ENCODE measurements at places on chromosomes 2 and 18.

DNA sequence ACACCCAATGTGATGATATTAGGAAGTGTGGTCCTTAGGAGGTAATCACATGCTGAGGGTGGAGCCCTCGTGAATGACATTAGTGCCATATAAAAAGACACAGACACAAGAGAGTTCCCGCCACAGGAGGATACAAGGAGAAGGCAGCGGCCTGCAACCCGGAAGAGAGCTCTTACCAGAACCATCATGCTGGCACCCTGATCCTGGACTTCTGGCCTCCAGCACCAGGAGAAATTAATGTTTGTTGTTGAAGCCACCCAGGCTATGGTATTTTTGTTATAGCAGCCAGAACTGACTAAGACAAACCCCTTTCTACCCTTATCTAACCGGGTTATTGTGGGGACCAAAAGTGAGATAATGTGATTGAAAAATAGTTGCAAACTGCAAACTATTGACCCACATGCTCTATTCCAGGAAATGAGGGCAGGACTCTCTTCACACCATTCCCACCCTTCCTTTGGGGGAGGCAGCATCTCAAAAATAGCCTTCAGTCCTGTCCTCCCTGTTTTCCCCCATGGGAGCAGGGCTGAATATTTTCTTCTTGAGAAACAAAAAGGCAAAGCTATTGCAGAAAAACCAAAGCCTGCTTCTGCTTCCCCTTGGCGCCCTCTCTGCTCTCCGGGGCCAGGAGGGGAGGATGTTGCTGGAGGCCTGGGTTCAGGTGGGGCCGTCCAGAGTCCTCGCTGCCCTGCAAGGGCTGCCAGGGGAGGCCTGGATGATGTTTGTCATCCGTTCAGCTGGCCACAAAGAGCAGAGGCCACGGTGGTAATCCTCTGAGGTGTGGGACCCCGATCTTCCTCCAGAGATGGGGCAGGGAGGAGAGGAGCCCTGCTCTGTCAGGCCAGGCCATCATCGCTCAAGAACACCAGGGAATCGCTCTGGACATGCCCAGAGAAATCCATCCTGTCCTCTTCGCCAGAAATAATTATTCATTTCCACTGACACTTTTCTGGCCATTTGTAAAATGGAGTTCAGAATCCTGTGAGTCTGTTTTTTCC lies 73.8 kb upstream of the HAAO start:
- no peak for DNase-seq

DNA sequence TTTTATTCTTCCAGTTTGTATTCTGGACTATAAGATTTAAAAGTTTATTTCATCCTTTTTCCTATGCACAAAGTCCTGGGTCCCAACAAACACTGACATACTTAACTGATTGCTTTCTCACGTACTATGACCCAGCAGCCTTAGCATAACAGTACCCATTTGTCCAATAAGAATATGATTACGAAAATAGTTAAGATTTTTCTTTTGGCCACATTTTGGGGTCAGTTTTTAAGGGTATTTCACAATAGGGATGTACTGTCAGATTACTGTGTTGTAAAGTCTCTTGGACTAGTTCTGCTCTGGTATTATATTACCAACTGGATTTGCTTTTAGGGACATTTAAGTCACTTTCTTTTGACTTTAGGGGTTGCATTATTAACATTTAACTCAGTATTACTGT lies 46.1 kb downstream of the TTC39C start:
- no peak for DNase-seq

- no peak for DNase-seq
Observed at GRCh38 chr2:29053670-29054400, 20.5 kb downstream of the PCARE start.

DNA sequence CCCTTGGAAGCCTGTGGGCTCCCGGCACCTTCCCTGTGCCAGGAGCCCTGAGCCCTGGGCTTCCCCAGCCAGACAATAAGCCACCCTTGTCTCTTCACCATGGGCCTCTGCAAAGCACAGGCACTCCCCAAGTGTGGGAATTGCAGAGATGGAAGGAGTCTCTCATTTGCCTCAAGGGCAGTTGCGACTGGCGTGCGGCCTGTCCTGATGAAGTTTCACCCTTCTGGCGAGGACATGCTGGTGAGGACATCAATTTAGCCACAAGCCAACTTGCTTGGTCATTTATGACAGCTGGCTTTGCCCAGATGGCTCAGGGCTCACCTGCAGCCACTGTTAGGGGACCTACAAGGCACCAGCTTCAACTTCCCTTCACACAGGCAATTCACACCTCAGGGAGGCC lies 180.2 kb downstream of the ANAPC1 start:
- DNase-seq: no peak

GRCh38 chr18:27843783-27844777 lies 332.9 kb downstream of the CDH2 start:
- DNase-seq: no peak

- DNase-seq: no peak
Observed at GRCh38 chr18:22026889-22027288, 142.5 kb upstream of the GATA6 start.

GRCh38 chr2:32732120-32732519 lies 104.3 kb downstream of the TTC27 start:
- DNase-seq: no peak

GRCh38 chr18:61322265-61322873 lies 10.9 kb upstream of the CDH20 start:
- peak; percentile 2 for DNase-seq

DNA sequence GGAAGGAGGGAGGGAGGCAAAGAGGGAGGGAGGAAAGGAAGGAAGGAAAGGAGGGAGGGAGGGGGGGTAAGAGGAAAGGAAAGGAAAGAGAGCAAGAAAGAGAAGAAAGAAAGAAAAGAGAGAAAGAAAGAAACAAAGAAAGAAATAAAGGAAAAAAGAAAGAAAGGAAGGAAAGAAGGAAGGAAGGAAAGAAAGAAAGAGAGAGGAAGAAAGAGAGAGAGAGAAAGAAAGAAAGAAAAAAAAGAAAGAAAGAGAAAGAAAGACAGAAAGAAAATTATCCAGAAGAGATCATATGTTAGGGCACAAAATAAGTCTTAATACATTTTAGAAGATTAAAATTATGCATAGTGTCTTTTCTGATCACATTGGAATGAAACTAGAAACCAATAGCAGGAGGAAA lies 24.3 kb upstream of the TFCP2L1 start:
- DNase-seq: no peak

DNA sequence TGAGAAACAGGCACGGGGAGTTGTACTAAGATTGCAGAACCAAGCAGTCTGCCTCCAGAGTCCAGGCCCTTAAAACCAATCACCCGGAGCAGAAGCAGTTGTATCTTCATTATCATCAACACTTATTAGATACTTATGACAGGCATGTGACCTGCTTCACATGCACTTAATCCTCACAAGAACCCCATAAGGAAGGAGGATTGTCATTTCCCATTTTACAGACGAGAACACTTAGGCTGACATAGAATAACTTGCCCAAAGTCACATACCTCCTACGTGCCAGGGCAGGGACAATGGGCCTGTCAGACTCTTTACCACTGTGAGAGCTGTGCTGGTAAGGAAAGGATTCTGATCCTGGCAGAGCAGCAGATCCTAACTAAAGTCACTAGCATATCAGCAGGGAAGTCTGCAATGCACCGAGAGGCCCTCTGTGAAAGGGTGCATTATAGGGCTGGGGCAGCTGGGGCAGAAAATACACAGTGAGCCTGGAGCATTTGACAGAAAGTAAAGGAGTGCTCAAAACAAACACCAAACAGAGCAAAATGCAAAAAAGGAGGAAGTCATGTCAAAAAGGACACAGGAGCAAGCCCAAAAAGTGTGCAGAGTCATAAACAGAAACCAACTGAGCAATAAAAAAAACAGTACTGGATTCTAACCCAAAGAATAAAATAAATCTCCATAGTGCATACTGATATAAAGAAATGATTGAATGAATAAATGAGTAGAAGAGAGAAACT lies 55.9 kb upstream of the SP3 start:
- no peak for DNase-seq

DNA sequence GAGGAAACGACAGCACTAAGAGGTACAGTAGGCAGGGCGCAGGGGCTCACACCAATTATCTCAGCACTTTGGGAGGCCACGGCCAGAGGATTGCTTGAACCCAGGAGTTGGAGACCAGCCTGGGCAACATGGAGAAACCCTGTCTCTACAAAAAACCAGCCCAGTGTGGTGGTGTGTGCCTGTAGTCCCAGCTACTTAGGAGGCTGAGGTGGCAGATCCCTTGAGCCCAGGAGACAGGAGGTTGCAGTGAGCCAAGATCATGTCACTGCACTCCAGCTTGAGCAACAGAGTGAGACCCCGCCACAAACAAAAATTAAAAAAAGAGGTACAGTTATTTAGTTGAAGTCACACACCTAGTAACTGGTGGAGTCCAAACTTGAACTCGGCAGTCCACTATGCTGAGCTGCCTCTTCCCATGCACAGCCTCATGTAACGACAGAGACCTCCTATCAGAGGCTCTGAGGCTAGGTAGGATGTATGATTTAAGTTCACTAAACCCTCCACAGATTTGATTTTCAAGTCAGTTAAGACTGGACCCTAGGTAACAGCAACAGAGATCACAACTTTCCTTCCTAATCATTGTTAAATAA lies 8.7 kb downstream of the STK17B start:
- no peak for DNase-seq

- DNase-seq: no peak
Observed at GRCh38 chr2:96108151-96108540, 8.2 kb downstream of the ADRA2B start.

DNA sequence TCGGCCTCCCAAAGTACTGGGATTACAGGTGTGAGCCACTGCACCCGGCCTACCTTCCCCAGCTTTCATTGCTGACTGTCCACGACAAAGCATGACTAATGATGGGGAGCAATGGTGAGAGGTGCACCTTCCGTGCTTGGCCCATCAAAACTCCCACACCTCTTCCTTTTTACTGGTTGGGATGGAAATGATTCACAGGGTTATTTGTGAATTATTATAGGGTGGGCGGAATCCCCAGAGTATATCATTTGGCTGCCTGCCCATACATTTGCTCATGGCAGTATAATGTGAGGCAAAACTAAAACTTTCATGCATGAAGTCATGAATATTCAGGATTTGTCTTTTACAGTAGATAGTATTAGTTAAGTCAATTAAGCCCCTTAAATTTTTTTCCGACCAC lies 334.2 kb upstream of the NETO1 start:
- no peak for DNase-seq

DNA sequence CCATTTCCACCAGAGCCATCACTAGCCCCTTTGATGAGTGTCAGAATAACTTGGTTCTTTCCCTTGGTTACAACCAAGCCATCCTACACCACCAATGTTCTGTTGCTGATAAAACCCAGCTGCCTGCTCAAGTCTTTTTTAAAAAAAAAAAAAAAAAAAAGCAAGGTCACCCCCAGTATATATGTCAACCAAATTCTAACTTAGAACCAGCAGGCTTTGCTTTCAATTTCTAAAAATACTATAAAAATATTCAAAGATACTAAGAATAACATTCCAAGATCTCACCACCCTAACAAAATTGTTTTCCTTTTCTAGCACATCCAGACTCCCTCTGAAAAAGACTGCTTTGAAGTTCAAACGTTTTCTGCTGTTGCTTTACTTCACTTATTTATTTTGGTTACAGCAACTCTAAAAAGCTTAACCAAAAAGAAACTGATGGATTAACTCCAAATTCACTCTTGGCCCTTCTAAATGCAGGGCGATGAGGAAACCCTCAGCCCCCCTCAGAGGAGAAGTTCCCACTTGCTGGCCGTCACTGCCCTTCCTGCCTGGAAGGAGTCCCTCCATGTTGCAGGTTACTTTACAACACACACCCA lies 10.9 kb downstream of the UXS1 start:
- no peak for DNase-seq

DNA sequence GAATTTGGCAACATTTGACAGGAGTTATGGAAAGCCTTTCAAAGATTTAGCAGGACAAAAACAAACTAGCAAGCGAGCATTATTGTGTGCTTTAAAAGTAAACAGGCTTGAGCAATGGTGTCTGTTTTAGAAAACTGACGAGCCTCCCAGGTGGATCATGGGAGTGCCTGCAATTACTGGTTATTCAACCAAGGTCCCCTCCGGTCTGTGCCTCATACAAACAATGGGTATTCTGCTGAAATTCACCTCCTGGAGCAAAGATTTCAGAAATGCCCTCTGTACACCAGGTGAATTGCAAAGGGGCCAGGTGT lies 22.4 kb downstream of the RTP5 start:
- DNase-seq: no peak

DNA sequence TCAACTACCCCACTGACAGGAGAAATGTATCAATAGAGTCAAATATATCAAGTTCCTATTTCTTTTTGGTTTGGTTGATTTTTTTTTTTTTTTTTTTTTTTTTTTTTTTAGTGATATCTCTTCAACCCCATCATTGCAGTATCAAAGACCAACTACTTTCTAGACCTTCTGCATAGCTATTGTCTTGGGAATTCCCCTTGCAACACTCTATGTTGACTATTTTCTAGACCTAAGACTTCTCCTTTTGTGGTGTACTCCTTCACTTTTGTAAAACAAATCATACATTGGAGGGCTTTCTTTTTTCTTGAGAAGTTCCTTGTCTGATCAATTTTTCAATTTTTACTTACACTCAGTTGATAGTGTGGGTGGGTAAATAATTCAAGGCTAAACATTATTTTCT lies 46.5 kb upstream of the NR4A2 start:
- no peak for DNase-seq

GRCh38 chr2:102708847-102709559 lies 52.8 kb upstream of the TMEM182 start:
- DNase-seq: no peak

- DNase-seq: no peak
Observed at GRCh38 chr2:98601532-98602132, 6.7 kb downstream of the COA5 start.

DNA sequence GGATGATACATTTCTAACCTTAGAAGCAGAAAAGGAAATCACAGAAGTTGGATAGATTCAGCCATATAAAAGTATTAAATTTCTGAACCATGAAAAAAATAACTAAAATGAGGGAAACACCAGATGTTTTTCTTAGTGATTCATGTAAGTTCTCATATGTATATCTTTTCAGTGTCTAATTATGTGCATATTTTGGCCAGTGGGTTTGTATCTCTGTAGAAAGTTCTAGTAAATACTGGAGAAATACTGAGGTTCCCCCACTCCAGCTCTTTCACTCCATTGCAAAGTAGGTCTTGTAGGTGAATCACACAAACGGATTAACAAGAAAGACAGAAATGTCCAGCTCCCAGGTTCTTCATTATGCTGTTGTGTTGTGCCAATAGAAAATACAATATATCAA lies 222.3 kb downstream of the NEDD4L start:
- no peak for DNase-seq

- DNase-seq: no peak
Observed at GRCh38 chr2:173272849-173273248, 81.8 kb upstream of the CDCA7 start.

DNA sequence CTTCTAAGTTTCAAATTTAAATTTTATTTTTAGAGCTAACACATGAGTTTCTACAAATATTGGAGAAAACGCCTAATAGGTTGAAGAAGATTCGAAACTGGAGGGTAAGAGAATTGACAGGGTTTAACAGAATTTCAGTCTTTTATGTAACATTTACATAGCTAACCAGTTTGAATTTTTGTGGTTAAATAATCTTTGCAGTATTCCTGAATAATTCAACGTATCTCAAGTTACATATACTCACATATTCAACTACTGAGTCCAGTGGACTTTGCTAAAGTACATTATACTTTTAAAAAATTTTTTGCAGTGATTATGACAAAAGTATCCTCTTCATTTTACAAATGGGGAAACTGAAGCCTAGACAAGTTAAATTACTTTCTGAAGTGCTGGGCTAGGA lies 34.0 kb downstream of the CCNT2 start:
- no peak for DNase-seq

GRCh38 chr2:88261725-88262124 lies 91.6 kb downstream of the THNSL2 start:
- no peak for DNase-seq

- DNase-seq: no peak
Observed at GRCh38 chr2:132009177-132009873, 152.4 kb downstream of the ANKRD30BL start.

- DNase-seq: no peak
Observed at GRCh38 chr2:182014284-182014683, 28.6 kb downstream of the PPP1R1C start.

All from stimulated activated CD4-positive, alpha-beta T cell treated with anti-CD3 and anti-CD28 coated beads, TNF-alpha, amount 100 ng/mL, for 24 hours (primary cell).